ENCODE measurements at places on chromosomes 7 and 10. TPM values are rescaled to one million over a fixed set of nuclear protein-coding genes. Genes with fewer than 3 reads are reported as not detected.

Gene DPCD
- total RNA-seq: 16.7 TPM

Gene ANKRD61
- not detected for total RNA-seq

Gene HMX3
- not detected for total RNA-seq

Gene PAX4
- total RNA-seq: 0.33 TPM

Gene ANXA8
- not detected for total RNA-seq

Gene TMEM72
- not detected for total RNA-seq

Gene CTAGE15
- total RNA-seq: 0.31 TPM

Gene ZNF107
- total RNA-seq: 10.4 TPM

Gene HOXA2
- 1.1 TPM for total RNA-seq

Gene GIMAP1
- total RNA-seq: 3.6 TPM

DNA sequence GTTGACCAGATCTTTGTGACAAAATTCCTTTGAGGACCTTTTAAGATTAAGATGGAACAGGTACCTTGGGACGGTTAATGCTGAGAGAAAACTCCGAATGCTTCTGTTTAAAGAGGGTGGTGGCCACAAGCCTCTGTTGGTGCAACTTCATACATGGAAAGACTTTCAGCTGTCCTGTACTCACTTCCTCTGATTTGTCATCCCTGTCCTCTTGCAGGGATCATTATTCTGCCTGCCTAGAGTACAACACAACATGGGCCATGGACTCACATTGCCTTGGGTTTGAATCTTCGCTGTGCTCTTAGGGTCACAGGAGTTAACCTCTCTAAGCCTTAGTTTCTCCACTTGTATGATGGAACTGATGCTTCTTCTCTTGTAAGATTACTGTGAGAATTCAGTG lies 75.1 kb downstream of the ENTPD1 start:
- no peak for DNase-seq

- DNase-seq: no peak
These were observed 68.5 kb downstream of the MAP3K8 start for GRCh38 chr10:30502266-30503060.

DNA sequence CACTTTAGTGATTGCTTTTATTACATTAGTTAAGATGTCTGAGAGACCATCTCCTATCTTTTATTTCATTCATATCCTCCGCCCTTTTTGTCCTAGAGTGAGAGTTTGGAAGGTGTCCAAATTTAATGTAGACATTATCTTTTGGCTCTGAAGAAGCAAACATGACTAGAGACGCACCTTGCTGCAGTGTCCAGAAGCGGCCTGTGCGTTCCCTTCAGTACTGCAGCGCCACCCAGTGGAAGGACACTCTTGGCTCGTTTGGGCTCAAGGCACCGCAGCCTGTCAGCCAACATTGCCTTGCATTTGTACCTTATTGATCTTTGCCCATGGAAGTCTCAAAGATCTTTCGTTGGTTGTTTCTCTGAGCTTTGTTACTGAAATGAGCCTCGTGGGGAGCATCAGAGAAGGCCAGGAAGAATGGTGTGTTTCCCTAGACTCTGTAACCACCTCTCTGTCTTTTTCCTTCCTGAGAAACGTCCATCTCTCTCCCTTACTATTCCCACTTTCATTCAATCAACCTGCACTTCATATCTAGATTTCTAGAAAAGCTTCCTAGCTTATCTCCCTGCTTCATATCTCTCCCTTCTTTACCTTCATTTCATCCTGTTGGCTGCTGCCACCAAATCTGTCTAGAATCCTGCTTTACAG lies 10.4 kb upstream of the CLCN1 start:
- peak; percentile 78 for DNase-seq

DNA sequence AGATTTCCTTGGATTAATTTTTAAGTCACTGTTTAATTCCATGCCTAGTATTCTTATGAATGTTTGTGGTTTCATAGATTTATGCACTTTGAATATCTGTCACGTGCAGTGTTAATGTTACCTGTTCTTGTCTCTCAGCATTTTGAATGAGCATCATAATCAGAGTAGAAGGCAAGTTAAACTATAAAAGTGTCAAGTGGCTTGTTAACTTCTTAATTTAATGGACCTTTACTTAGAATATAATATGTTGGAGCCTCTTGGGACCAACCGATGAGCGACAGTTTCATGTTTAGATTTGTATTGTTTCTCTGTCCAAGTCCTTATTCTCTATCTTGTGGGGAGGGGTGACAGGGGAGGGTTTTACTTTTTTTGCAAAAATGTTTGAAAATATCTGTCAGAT lies 50.6 kb upstream of the MTURN start:
- no peak for DNase-seq

DNA sequence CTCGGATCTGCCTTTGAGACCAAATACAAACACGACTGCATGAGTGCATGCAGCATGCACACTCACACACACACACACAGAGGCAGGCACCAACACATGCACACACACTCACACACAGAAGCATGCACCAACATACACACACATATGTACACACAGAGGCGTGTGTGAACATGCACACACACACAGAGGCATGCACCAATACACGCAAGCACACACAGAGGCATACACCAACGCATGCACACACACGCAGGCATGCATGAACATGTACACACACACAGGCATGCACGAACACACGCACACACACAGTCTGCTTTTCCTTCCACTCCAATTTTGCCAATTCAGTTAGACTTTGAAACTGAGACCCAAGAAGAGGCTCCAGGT lies 67.3 kb upstream of the COL13A1 start:
- DNase-seq: no peak

GRCh38 chr7:120867932-120868331 lies 10.0 kb upstream of the TSPAN12 start:
- no peak for DNase-seq

GRCh38 chr7:24052572-24053260 lies 231.3 kb upstream of the NPY start:
- DNase-seq: no peak

GRCh38 chr10:3162533-3162932 lies 10.0 kb downstream of the PITRM1 start:
- no peak for DNase-seq

DNA sequence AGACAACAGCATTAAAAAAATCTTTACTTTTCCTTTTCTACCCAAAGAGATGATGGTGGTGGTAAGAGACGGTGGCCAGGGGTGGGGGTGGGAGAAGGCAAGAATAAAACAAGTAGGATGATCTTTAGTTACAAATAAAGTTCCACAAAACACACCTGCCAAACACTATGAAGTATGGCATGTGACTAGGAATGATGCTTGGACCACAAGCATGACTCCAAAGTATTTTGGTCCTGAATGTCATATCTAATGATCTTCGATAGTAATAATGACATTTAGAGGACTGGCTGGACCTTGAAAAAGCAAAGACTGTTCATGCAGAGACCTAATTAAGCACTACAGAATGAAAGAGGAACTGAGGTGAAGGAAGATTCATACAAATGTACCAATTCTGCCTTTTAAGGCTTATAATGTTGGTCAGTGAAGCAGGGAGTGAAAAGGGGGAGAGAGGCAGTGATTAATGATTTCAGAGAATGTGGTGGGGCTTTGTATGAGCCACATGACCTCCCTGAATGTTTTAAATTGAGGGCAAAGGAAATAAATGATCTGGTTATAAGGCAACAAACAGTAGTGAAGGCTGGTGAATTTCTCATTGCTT lies 29.6 kb upstream of the DKK1 start:
- DNase-seq: no peak

GRCh38 chr10:97844678-97845077 lies 5.0 kb upstream of the GOLGA7B start:
- DNase-seq: no peak

GRCh38 chr10:79055892-79056291 lies 12.9 kb upstream of the ZMIZ1 start:
- no peak for DNase-seq

- DNase-seq: no peak
These were observed 54.2 kb downstream of the TRIL start for GRCh38 chr7:28903730-28904577.

GRCh38 chr7:79046061-79046460 lies 407.4 kb downstream of the MAGI2 start:
- DNase-seq: no peak

- DNase-seq: no peak
These were observed 962.1 kb downstream of the KCNMA1 start for GRCh38 chr10:76675561-76675950.

DNA sequence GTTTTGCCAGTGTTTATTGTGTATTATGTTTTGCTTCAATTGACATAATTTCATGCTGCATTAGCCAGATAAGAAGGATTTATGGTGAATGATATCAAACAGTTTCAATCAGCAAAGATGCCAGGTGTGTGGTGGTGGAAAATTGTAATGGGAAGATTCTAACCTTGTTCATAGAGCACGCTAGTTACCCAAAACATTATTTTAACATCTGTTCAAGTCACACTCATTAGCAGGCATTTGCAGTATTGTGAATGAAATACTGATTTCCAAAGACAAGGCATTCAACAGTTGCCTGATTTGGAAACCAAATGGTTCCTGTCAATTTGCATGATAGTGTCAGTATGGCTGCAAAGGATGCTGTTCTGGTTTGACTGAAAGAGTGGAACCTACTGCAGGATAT lies 129.7 kb downstream of the EPC1 start:
- no peak for DNase-seq

- no peak for DNase-seq
These were observed 64.9 kb downstream of the DNMBP start for GRCh38 chr10:99944860-99945259.

- no peak for DNase-seq
These were observed 25.1 kb downstream of the POLL start for GRCh38 chr10:101563007-101563406.

DNA sequence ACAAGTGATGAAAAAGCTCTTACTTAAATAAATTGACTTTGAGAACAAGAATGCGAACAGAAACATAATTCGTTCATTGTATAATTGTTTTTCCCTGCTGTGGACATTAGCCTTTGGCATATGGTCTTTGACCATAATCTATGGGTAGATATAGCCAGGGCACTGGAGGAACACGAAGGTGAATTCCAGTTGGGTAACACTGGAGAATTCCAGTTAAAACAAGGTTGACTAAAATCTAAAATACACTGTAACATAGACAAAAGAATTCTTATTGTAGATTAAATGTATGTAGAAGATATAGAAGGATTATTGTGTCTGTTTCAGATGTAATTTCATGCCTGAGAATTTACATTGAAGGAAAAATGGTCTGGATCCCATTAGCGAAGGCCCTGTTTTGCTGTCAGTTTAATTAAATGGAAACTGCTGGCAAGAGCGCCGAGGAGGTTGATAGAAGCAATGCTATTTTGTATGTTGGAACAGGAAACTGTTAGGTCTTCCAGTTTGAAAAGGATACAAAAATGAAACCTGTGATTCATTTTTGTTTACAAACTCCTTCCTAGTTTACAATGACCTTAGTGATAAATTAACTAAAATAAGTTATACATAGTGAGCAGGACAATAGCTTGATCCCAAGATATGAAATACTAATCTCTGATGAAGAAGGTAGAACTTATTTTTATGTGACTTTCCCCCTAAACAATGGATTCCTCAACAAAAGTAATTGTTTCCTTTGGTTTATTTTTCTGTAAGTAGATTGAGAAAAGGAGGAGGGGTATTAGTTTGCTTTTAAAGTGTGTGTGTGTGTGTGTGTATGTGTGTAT lies 68.9 kb downstream of the ARID5B start:
- DNase-seq: no peak

DNA sequence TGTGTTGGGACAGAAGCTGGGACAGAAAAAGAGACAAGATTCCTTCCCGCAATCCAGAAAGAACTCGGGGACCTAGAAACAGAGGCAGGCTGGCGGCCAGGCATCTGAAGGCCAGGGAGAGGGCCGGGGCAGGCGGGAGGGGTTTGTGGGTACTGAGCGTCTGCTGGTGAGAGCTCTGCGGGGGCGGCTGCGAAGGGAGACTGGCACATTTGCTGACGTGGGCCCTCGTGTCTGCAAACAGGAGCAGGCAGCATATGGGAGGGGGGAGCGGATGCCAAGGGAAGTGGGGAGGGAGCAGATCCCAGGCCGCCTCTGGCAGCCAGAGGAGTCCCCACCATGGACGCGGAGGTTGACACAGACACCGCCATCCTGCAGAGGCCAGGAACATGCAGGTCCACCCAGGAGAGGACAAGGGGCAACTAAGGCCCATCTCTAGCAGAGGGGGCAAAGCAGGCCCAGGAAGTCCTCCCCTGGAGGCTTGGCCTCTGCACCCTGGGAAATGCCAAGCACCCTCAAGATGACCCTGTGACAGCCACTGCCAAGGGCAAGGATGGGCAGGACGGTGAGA lies 32.2 kb downstream of the KCNH2 start:
- DNase-seq: no peak

- no peak for DNase-seq
These were observed 6.2 kb upstream of the TRIP6 start for GRCh38 chr7:100860702-100861615.

DNA sequence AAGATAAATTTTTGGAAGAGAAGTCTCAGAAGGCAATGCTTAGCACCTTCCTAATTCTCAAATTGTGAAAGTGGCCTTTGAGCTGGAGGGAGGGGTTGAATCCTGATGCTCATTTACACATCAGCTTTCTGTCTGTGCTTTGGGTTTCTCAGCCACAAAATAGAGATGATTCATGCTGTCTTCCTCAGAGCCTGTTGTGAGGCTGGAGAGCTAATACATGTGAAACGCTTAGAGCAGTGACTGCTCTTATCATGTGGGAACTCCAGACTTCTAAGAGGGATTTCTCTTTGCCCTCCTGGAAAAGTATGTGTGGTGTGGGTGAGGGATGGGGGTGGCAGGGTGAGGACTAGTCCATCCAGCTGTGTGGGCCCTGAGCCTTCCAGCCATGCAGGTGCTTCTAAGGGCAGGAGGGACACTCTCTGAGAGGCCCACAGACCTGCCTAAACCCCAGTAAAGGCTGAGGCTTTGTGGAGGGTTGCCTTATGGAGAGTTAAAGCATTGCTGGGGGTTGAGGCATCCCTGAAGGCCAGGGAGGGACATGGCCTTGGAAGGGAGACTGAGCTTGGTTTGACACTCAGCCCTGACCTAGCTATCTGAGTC lies 4.8 kb upstream of the EVX1 start:
- DNase-seq: no peak

DNA sequence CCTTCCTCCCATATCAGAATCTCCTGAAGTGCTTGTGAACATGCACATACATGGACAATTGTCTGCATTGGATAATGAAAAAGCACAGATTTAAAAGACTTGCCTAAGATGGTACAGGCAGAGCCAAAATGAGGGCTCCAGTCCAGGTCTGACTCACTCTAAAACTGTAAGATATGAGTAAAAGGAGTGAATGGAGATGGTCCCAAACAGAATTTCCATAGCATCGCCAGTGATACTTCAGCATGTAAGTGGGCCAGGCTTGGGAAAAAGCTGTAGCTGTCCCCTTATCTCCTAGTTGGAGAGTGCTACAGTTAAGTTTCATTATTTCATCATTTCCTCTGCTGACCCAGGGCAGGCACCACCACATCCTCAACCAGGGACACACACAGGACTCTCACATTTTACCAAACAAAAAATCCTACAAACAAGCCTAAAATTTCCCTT lies 26.4 kb upstream of the IL6 start:
- DNase-seq: no peak

- no peak for DNase-seq
These were observed 11.1 kb downstream of the ADIRF start for GRCh38 chr10:86979296-86979818.

- DNase-seq: no peak
These were observed 27.6 kb downstream of the SNX13 start for GRCh38 chr7:17912536-17913235.
